ENCODE measurements at places on chromosomes 2 and 18.

DNA sequence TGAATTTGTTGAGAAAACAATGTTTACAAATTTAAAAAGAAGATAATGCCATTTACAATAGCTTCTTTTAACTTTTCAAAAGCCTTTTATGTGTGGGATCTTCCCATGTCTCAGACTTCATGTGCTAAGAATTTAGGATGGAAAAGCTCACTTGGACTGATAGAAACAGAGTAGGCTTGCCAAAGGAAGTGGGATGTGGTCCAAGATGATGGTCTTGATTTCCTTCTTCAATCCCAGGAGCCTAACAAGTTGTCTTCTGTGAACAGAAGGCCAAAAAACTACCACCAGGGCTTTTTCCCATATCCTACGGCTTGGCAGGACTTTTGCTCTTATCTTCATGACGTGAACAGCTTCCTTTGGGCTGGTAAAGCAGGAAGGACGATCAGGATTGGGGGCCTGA lies 9.5 kb downstream of the CXCR4 start:
- no peak for DNase-seq

- no peak for DNase-seq
Observed at GRCh38 chr18:25771796-25772195, 318.6 kb downstream of the SS18 start.

- DNase-seq, result no peak
Observed at GRCh38 chr2:12730265-12730664, 13.5 kb downstream of the TRIB2 start.

DNA sequence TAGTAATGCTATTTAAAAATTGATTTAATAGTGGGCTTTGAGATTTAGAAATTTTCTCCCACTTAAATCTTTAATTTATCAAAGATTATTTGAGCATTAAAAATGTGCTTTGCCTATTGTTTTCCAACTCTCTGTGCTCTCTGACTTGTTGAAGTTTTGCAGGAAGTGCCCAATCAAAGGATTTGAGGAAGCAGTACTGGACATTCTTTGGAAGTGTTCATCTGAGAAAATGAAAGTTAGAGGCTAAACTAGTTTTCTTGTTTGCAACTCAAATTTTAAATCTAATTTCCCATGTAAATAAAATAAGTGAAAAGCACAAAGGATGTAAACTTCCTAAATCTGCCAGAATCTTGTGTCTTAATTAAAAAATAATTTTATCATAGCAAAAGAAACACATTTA lies 89.1 kb downstream of the CAMKMT start:
- DNase-seq, result no peak

- DNase-seq, result no peak
Observed at GRCh38 chr2:180747728-180748127, 232.7 kb upstream of the UBE2E3 start.

DNA sequence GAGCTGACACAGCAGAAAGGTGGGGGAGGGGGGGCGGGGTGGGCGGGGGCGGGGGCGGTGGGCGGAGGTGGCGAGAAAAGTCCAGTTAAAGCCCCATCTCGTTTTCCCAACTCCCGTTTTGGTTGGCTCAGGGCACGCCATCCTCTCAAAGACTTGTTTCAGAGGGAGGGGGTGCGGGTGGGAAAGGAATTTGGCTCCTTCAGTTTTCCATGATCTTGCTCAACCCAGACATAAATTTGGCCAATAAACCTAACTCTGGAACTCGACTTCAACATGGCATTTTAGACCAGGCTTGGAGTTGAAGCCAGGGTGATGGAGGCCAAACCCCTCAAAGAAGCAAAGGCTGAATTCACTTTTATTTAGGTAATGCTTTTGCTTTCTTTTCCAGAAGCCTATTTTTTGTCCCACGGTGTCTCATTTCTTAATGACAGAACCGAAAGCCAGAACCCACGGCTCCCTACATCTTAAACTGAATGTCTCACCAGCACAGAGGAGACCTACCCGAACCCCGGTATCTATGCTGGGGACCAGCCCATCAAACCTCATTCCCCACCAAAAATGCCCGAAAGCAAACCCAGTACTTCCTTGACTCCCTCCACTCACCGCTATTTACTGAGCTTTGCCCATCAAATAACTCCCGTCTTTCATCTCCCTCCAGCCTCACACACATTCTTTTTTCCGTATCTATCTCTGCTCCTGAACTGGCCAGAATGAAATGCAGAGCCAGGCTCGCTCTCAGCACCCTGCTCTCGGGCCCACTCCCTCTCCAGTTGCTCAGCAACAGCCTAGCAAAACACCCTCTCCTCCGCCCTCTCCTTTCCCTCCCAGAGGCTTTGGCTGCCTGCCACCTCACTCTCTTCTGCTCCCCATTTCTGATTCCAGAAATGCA lies 4.3 kb downstream of the IGFBP5 start:
- DNase-seq, result no peak

GRCh38 chr2:162890690-162891311 lies 52.2 kb upstream of the KCNH7 start:
- DNase-seq, result no peak

- DNase-seq, result no peak
Observed at GRCh38 chr18:6478121-6478520, 63.4 kb upstream of the L3MBTL4 start.

GRCh38 chr2:103179798-103180197 lies 418.0 kb downstream of the TMEM182 start:
- no peak for DNase-seq

- no peak for DNase-seq
Observed at GRCh38 chr18:10416065-10416464, 38.4 kb upstream of the APCDD1 start.
